ENCODE measurements at places on chromosomes 3 and 15. TPM values are rescaled to one million over a fixed set of nuclear protein-coding genes. Genes with fewer than 3 reads are reported as not detected.

Gene GRK7
- polyA plus RNA-seq = not detected

GRCh38 chr15:88399021-88399685 is 68.0 kb downstream of the MRPL46 start:
- no peak for DNase-seq
- no peaks in the 10 kb centered on the region for H3K27me3 ChIP-seq
- no peak overlapping the region for H3K4me3 ChIP-seq
- H3K36me3 ChIP-seq = no peaks in the 10 kb centered on the region
- no peak overlapping the region for H3K27ac ChIP-seq

Gene C2CD4A
- not detected for polyA plus RNA-seq

- H3K4me3 ChIP-seq = no peak overlapping the region
- no peak for DNase-seq
- H3K4me1 ChIP-seq = no peaks in the 10 kb centered on the region
- H3K36me3 ChIP-seq = no peaks in the 10 kb centered on the region
Observed at GRCh38 chr15:36676211-36676610, 96.8 kb downstream of the CDIN1 start.

GRCh38 chr3:100324044-100324443 is 10.5 kb upstream of the NIT2 start:
- peaks cover 2% of the 10 kb centered on the region for H3K36me3 ChIP-seq
- no peaks in the 10 kb centered on the region for H3K27me3 ChIP-seq
- H3K27ac ChIP-seq = no peak overlapping the region
- DNase-seq = no peak
- no peaks in the 10 kb centered on the region for H3K4me1 ChIP-seq

Gene CLDN16
- polyA plus RNA-seq = 0.08 TPM

Gene WDR93
- not detected for polyA plus RNA-seq

DNA sequence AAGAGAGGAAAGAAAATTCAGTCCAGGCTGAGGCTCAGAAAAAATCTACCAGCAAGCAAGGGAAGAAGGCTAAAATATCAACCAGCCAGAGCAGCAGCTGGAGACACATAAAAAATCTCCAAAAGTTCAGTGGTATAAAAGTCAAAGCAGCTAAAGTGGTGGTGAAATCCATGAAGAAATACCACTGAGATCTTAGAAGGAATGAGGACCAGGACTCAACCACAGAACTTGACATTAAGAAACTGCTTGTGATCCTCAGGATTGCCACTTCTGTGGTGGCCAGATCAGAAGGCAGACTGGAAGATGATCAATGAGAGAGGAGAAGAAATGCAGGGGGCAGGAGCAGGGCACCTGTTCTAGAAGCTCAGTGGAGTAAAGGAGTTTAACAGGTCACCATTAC is 22.5 kb downstream of the CNTN3 start:
- no peak overlapping the region for H3K4me3 ChIP-seq
- H3K36me3 ChIP-seq = no peaks in the 10 kb centered on the region
- H3K4me1 ChIP-seq = no peaks in the 10 kb centered on the region
- DNase-seq = no peak
- H3K27ac ChIP-seq = no peak overlapping the region

DNA sequence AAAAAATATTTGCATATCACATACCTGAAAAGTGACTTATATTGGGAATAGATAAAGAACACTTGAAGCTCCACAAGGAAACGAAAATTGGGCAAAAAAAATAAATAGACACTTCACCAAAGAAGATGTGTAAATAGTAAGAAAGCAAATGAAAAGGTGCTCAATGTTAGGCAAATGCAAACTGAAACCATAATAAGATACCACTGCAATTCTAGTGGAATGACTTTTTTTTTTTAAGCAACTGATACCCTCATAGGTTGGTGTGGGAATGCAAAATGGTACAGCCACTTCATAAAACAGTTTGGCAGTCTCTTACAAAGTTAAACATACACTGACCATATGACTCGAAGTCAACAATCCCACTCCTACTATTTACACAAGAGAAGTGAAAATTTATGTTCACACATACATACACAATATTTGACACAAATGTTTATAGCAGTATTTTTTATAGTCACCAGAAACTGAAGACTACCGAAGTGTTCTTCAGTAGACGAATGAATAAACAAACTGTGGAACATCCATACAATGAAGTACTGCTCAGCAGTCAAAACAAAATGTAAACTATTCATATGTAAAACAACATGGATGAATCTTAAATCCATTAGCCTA is 176.3 kb downstream of the ZMAT3 start:
- no peaks in the 10 kb centered on the region for H3K4me1 ChIP-seq
- DNase-seq = no peak

Gene ACTRT3
- 2.8 TPM for polyA plus RNA-seq

DNA sequence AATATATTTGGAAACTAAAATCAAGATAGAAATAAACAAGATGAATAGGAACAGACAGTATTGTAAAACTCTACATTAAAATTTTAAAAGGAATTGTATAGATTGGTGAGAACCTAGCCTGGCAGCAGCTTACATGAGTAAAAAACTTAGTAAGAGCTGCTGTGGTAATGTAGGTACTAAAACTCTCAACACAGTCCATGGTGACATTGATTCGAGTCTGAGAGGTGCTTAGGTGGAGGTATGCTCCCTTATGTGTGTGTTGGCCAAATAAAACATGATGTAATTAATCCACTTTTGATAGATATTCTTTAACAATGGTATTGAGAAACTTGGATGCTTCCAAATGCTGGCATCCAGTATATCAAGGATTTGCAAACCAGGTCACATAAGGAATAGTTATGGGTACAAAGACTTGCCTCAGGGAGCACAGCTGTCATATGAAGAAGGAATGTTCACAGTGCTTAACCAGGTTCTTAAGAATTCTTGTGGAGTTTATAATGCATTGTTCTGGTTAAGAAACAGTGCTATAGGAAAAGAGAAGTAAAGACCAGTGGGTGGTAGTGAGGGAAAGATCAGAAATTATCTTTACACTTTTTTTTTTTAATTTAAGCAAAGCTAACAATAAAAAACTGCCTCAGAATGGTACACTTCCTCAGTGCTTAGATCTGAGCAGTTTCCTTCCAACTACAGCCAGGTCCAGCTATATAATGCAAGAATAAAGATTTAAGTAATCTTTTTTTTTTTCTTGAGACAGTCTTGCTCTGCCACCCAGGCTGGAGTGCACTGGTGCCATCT is 24.6 kb upstream of the IL20RB start:
- no peaks in the 10 kb centered on the region for H3K27me3 ChIP-seq
- H3K27ac ChIP-seq = no peak overlapping the region
- DNase-seq = no peak
- no peaks in the 10 kb centered on the region for H3K4me1 ChIP-seq
- no peak overlapping the region for H3K4me3 ChIP-seq
